NCI-H2081 (cell line): ENCODE measurements at places on chromosomes 16 and 17.
A peak's percentile ranks its signal among the peaks of the same experiment; 100 is the strongest.

GRCh38 chr17:41785091-41785858 lies 1.2 kb downstream of the JUP start:
- no peak for DNase-seq

- no peak for DNase-seq
These were observed 127.0 kb upstream of the HAS3 start for GRCh38 chr16:68978303-68978954.

DNA sequence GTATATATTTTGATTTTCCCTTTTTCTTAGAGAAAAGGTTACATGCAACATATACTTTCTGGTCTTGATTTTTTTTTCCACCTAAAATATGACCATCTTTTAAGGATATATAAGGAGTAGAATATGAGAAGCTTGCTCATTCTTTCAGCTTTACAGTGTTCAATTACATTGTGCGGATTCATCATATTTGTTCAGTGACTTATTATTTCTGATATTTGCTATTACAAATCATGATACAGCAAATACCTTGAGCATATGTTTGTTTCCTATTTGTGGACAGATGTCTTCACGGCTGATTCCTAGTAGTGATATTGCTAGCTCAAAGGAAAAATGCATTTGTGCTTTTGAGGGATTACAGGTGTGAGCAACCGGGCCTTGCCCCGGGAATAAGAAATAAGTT lies 18.1 kb downstream of the KATNIP start:
- no peak for DNase-seq

- DNase-seq: no peak
These were observed 32.5 kb downstream of the MARF1 start for GRCh38 chr16:15610369-15610871.

- no peak for DNase-seq
These were observed 5.9 kb downstream of the SGSH start for GRCh38 chr17:80214012-80214877.

DNA sequence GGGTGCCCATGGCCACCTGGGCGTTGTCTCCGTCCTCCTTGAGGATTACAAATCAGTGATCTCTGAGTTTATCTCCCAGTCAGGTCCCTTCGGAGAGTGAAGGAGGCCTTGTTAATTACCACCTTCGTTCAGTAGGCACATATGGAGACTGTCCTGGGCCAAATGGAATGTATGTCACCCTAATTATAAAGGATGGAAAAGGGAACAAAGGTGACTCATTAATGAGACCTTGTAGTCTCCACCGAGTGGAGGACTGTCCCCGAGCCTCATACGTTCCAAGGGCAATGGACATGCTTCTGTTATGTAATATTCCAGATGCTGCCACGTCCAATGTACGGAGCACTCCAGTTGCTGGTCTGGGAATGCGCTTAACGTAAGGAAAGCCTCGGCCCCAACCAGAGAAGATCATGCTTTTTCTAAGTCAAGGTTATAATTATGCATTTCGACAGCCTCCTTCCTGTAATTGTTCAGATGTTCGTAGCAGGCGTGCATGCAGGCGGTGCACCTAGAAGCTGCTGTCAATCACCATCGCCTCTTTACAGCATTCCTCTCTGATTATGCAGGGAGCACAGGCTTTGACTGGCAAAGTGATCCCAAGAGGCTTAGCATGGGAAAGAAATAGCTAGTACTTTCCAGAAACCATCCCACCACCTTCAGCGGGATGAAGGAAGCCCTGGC lies 22.4 kb upstream of the SEC14L1 start:
- DNase-seq: no peak

- no peak for DNase-seq
These were observed 17.9 kb downstream of the FOXJ1 start for GRCh38 chr17:76123191-76123499.

DNA sequence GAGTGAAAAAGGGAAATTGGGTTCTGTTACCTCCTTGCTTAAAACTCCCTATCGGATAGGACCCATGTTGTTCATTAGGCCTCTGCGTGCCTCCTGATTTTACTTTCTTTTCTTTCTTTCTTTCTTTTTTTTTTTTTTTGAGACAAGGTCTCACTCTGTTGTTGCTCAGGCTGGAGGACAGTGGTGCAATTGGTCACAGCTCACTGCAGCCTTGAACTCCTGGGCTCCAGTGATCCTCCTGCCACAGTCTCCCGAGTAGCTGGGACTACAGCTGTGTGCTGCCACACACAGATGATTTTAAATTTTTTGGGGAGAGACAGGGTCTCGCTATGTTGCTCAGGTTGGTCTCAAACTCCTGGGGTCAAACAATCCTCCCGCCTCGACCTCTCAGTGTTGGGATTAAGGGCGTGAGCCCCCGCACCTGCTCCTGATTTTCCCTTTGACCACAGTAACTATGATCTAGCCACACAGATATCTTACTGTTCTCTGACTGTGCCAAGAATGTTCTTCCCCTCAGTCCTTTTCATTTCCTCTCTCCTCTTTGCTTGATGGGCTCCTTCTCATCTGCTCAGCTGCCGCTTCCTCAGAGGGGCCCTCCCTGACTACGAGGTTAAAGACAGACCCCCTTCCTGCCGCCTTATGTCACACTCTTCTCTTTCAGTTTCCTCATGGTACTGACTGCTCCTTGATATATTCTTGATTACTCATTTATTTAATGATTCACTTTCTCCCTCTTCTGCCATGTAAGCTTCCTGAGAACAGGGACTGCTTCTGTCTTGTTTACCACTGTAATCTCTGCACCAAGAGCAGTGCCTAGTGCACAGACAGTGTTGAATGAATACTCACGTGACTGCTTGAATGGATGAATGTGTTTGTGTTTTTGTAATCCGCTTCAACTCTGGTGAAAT lies 44.3 kb downstream of the LCMT1 start:
- no peak for DNase-seq

DNA sequence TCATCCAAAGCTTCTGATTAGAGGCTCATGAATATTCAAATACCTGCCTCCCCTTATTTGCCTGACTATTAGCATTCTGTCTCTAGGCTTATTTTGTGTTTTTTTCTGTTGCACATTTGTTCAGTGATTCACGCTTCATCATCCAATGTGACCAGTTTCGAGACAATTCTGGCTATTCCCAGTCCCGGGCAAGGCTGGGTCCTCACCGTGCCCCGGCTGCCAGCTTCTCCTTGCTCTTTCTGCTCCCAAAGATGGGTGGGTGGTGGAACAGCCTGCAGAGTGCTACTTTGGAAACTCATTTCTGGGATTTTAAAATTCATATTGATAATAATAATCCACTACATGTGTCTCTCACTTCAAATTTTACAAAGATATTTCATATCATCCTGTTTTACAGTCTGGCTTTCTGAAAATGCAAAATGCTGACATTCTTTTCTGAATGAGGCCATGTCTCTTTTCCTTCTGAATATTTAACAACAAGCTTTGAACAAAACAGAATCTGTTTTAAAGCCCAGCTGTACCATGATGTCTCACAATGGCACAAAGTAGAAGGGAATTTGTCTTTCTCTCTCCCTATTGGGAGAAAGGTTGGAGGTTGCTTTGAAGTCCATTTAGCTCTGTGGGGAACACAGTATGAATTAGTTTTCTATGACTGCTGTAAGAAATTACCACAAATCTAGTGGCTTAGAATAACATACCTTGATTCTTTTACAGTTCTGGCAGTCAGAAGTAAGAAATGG lies 116.9 kb upstream of the CDH13 start:
- no peak for DNase-seq

GRCh38 chr17:64255764-64256163 lies 7.3 kb downstream of the TEX2 start:
- no peak for DNase-seq

DNA sequence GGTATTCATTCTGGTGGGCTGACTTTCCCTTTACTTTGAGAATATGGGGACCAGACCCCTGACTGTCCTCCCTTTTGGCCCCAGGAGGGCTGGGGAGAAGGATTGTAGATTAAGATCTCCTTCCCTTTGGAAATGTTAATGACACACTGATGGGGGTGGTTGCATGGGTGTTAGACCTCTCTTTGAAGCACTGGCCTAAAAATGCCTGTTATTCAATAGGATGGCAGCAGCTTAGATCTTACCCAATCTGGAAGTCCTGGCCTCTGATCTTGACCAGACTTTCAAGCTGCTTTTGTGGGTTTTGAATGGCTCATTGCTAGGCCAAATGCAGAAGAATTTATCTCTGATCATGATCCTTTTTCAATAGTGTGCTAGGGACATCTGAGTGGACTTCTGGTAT lies 25.7 kb downstream of the MAP3K3 start:
- DNase-seq: no peak

- DNase-seq: peak; percentile 85
These were observed at the start of gene TBC1D24 for GRCh38 chr16:2474877-2475412. Gene TBC1D24 (plus strand): TSS chr16:2475127. CDS start chr16:2496149, 21,022 bp downstream.

DNA sequence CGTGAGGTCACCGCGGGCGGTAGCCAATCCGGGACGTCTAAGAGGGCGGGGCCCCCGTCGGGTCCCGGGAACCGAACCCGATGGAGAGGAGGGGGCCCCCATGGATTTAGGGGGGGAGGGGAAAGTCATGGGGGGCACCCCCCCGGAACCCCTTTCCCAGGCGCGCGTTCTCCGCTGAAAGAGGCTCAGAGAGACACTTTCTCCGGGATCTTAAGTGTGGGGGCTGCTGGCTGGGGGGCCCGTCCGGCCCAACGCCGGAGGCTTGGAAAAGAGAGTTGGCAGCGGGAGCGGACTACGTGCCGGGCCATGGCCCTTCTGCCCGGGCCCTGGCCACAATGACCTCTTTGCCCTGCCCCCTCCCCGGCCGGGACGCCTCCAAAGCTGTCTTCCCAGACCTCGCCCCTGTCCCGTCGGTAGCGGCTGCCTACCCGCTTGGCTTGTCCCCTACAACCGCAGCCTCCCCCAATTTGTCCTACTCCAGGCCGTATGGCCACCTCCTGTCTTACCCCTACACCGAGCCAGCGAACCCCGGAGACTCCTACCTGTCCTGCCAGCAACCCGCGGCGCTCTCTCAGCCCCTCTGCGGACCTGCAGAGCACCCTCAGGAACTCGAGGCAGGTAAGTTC lies at the start of gene DLX4:
Gene DLX4, plus strand, starts transcription at position 57 of the 626 bp plus-strand sequence. Its CDS starts 279 bp downstream, at position 336.
- no peak for DNase-seq

GRCh38 chr16:55297910-55298479 lies 26.0 kb upstream of the IRX6 start:
- no peak for DNase-seq

GRCh38 chr17:79473111-79473875 lies 137.6 kb downstream of the RBFOX3 start:
- DNase-seq: no peak

DNA sequence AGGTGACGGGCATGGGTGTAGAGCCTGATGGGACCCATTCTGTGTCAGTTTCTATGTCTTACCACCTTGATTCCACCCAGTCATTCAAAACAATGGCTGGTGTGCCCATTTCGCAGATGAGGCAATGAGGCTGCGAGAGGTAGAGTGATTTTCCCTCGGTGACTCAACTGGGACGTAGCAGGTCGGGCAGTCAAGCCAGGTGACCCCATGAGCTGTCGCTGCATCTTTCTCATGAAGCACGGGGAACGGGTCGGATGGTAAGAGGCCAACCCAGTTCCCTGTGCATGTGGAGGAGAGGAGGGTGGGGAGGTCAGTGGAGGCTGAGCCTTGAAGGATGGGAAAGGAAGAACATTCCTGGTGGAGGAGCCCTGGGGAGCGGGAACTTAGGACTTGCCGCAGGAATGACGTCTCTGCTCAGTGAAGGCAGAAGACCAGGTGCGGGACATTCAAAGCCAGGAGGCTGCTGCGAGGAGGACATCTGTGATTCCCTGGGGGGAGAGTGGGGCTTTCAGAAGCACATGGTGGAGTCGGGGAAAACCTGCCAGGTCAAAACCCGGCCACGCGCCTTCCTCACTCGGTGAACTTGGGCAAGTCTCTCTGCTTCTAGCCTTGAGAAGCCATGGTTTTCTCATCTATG lies 1.1 kb downstream of the IL21R start:
- DNase-seq: no peak

DNA sequence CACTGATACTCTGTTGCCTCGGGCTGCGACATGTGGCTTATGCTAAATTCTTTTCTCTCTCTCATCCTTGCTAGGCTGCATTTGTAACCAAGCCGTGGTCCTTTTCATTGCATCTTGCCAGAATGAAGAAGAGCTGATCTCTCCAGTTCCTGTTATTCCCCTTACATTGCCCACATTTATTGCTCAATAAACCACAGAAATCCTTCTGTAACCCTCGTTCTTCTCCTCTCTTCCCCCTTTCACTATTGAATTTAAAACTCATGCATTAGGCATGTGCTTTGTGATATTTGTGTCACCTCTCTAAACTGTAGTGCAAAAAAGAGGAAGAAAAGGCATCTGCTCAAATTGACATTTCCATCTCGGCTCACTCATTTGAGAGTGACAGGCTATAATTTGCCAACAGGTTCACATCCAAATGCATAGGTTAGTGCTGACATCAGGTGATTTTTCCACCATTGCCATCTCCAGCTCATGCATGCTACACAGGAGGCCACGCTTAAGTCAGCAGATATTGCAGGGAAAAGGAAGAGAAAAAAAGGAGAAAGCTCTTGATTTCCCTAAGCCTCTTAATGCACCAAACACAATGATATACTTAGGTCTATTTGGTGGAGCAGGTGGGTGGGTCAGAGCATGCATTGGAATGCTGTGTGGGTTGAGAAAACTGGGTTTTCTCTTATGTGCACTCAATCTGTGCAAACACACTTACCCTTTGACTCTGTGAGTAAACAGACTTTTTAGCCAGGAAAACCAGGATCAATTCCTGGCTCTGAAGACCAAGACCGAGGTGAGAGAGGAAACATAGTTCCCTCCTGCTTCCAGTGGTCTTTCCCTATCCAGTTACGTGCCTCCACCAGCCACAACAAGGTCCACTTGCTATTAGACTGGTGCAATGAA lies 642.7 kb downstream of the HS3ST4 start:
- DNase-seq: no peak

DNA sequence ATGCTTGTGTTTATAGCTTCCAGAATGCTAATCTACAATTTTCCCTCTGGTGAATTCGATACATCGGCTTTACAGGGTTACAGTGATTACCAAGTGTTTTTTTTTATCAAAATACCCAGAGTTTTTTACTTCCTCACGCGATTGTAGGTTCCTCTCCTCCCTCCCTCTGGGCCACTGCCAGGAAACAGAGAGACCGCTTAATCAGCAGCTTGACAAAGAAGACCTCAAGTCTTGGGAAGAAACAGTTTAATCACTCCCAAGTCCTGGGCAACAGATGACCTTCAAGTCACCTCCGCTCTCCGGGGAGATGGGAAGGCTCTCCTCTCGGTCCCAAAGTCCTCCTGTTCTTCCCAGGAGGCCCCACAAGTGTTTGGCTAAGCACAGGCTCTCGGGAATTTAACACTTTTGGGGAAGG lies 23.5 kb downstream of the SMTNL2 start:
- no peak for DNase-seq

DNA sequence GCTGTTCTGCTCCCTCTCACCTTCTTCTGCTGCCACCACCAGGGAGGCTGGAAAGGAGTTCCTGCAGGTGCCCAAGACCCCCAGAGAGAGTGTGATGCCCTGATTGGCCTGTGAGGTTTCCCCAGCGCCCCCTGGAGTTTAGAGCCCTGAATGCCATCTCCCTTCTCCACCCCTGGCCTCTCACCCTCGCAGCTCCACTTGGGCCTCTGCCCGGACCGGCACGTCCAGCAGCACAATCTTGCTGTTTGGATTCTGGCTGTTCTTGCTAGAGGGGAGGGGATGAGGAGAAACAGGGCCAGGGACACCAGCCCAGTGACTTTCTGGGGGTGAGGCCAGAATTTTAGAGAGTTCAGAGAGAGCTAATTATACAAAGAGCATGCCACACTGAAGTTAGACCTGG lies 12.5 kb upstream of the FAM171A2 start:
- DNase-seq: no peak
